ENCODE measurements at places on chromosomes 13 and 19. TPM values are rescaled to one million over a fixed set of nuclear protein-coding genes. Genes with fewer than 3 reads are reported as not detected.

The MBD3L1 gene
- not detected for total RNA-seq

The UBE2L5 gene
- total RNA-seq = 0.09 TPM

The ZNF724 gene
- 1.8 TPM for total RNA-seq

The FZR1 gene
- total RNA-seq = 51.3 TPM

The BEST2 gene
- total RNA-seq = not detected

The LAIR1 gene
- not detected for total RNA-seq

The MADCAM1 gene
- under 0.01 TPM for total RNA-seq

The LRRC4B gene
- 0.18 TPM for total RNA-seq

The GSX1 gene
- total RNA-seq = not detected

The TNNI3 gene
- not detected for total RNA-seq

The LYPD4 gene
- total RNA-seq = not detected

The TSSK6 gene
- 1.2 TPM for total RNA-seq

The SMIM24 gene
- total RNA-seq = not detected

The MYH14 gene
- total RNA-seq = not detected

The RTBDN gene
- not detected for total RNA-seq

The ITGBL1 gene
- total RNA-seq = 6.6 TPM

The SMAD9 gene
- total RNA-seq = 5.9 TPM

The ZNF816 gene
- total RNA-seq = 18.1 TPM

The SHISA7 gene
- not detected for total RNA-seq

The ZFP28 gene
- 9.5 TPM for total RNA-seq

The FAM174C gene
- total RNA-seq = 45.4 TPM

The S1PR5 gene
- 5.4 TPM for total RNA-seq

The KIR2DL4 gene
- total RNA-seq = not detected

The ZC3H4 gene
- total RNA-seq = 7.1 TPM

The SHC2 gene
- total RNA-seq = 0.78 TPM

The LAIR2 gene
- not detected for total RNA-seq

The LGI4 gene
- total RNA-seq = 0.05 TPM

The ATXN8OS gene
- not detected for total RNA-seq

The ZNF541 gene
- 0.89 TPM for total RNA-seq

The KRTDAP gene
- total RNA-seq = not detected

The PRKD2 gene
- total RNA-seq = 28.1 TPM

The CASP14 gene
- not detected for total RNA-seq

The SPTBN4 gene
- 0.97 TPM for total RNA-seq

The SIGLEC5 gene
- not detected for total RNA-seq

The CYP4F3 gene
- total RNA-seq = not detected

The TPTE2 gene
- not detected for total RNA-seq

The CYP2A13 gene
- not detected for total RNA-seq

The ONECUT3 gene
- not detected for total RNA-seq

The LENG8 gene
- total RNA-seq = 107 TPM

The HS6ST3 gene
- total RNA-seq = under 0.01 TPM

The ZNF525 gene
- total RNA-seq = 8.5 TPM

The PEAK3 gene
- total RNA-seq = not detected

The IFNL1 gene
- total RNA-seq = not detected

The NAPA gene
- total RNA-seq = 45.8 TPM

The KLHL26 gene
- 8.3 TPM for total RNA-seq

The POMP gene
- 124 TPM for total RNA-seq

The CARM1 gene
- total RNA-seq = 18.1 TPM

The PGLYRP2 gene
- not detected for total RNA-seq

The DACT3 gene
- 2.2 TPM for total RNA-seq

The CYP2A6 gene
- 0.30 TPM for total RNA-seq

The FPR3 gene
- total RNA-seq = 0.88 TPM

The ZNF358 gene
- total RNA-seq = 11.9 TPM

The CGB5 gene
- total RNA-seq = not detected

The DPY19L3 gene
- total RNA-seq = 27.9 TPM

The YJU2 gene
- total RNA-seq = 12.1 TPM

The EFNB2 gene
- total RNA-seq = 63.7 TPM
